ENCODE measurements at places on chromosomes 11 and 22. TPM values are rescaled to one million over a fixed set of nuclear protein-coding genes. Genes with fewer than 3 reads are reported as not detected.
A peak's percentile ranks its signal among the peaks of the same experiment; 100 is the strongest.

The TBX1 gene
- 10.2 TPM for total RNA-seq

The PHOX2A gene
- total RNA-seq, result not detected

The RFPL3 gene
- not detected for total RNA-seq

The INPP5J gene
- total RNA-seq, result 4.7 TPM

The TEX12 gene
- total RNA-seq, result 1.7 TPM

The TREH gene
- not detected for total RNA-seq

The CCDC89 gene
- not detected for total RNA-seq

The THRSP gene
- total RNA-seq, result not detected

The KRTAP5-1 gene
- total RNA-seq, result not detected

The OPCML gene
- 1.9 TPM for total RNA-seq

The MYRF gene
- 106 TPM for total RNA-seq

The SYCE3 gene
- not detected for total RNA-seq

The P4HA3 gene
- 1.9 TPM for total RNA-seq

The GRM5 gene
- under 0.01 TPM for total RNA-seq

DNA sequence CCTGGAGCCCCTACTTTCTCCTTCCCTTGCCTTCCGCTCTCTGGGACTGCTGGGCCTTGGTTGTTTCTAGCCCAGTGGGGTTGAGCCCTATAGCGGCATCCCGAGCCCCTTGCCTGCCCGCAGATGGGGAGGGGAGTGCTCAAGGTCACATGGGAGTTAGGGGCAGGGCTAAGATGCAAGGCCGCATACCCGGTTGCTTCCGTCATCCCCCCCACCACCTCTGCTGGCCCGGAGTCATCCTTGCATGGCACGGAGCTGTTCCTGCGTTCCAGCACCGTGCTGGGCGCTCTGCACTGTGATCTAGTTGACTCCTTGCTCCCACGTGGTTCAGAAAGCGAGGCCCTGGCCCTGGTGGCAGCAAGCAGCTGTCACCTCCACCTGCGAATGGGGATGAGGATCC is 18.0 kb downstream of the FLRT1 start:
- DNase-seq, result no peak

GRCh38 chr11:88704485-88704884 is 361.3 kb downstream of the GRM5 start:
- no peak for DNase-seq

DNA sequence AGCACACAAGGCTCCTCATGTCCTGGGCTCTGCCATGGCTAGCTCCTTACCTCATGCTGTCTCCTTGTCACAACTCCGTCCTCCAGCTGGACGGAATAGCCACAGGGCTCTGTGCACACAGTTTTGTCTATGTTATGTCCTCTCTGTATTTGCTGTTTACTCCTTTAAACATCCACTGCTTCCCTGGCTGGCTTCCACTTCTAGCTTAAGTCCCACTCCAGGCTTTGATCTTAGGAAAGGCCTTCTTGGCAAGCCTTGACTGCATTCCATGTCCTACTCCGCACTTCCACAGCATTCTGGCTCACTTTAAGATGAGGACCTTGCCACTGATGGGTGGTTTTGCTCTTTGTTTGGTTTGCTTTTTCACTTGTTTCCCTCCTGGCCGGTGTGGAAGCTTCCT is 22.9 kb upstream of the ROBO3 start:
- no peak for DNase-seq

- DNase-seq, result peak; percentile 79
Measured at GRCh38 chr22:45577746-45578523, 75.3 kb downstream of the FBLN1 start.

GRCh38 chr11:75896843-75897419 is 81.9 kb downstream of the UVRAG start:
- no peak for DNase-seq

GRCh38 chr22:31871480-31871879 is 72.9 kb upstream of the YWHAH start:
- DNase-seq, result no peak

DNA sequence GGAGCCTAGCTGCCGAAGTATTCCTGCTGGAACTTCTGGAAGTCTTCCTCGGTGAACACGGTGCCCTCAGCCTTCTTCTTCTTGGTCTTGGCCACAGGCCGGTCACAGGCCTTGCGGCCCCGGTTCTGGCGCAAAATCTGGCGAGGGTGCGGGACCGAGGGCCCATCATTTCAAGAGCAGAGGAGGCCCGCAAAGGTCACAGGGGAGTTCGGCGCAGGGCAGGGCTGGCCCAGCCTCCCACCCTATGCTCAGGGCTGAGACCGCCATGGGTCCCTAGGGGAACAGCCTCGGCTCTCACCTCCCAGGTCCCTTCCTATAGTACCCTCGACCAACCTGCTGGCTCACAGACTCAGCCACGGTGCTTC is 3.1 kb downstream of the RPS19BP1 start:
- no peak for DNase-seq

GRCh38 chr11:71548120-71548519 is at the start of gene KRTAP5-9:
TSS of gene KRTAP5-9 (plus strand) at chr11:71548420. CDS start at chr11:71548658, 238 bp downstream.
- DNase-seq, result no peak

GRCh38 chr11:130452176-130452575 is 3.7 kb downstream of the ADAMTS15 start:
- DNase-seq, result no peak

GRCh38 chr11:91866642-91867041 is 358.0 kb upstream of the FAT3 start:
- DNase-seq, result no peak

- DNase-seq, result no peak
Measured at GRCh38 chr11:36741515-36741914, 143.5 kb upstream of the RAG2 start.

DNA sequence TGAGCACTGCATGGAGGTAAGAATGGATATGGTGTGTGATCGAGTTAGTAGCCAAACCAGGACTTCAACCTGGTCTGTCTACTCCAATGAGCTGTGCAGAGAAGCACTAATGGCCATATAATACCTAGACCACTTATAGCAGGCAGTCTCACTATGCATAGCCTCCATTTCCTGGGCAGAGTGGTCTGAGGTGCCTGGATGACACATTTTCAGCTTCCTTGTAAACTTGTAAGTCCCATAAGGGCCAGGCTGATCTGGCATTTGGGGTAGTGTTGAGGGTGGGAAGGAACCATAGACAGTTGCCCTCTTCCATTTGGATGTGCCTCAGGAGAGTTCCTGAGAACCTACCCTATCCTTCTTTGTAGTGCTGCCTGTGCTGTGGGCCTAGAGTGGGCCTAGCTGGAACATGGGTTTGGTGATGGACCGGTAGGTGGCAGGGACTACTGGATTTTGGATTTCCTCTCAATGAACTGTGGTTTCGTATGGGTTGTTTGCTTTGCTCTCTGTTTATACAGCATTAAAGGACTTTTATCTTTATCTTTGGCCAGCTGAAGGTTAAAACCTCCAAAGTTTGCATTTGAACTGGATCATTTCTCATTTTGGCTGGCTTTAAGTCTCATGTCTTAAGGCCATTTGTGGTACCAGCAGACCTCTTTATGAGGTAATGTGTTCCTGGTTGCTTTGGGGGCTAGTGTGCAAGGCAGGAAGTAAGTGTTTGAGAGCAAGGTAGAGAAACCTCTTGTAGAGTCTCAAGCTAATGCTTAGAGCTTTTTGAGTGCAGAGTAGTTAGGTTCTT is 86.9 kb downstream of the STIM1 start:
- no peak for DNase-seq

DNA sequence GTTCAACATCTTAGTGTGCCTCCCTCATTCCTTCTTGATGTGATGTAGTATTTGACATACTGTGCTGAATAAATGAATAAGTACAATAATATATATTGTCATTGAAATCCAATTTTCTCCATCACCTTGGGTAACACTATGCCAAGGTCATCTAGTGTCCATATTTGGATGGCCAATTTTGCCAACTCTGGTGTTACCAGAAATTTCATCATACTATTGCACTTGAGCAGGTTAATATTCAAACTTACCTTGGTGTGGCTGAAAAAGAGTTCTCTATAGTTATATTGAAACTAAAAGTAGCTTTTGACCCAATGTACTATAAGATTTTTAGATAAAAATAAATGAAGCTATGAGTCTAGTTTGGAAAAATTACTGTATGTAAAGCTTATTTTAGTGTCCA is 98.2 kb upstream of the SLC6A5 start:
- DNase-seq, result no peak

- DNase-seq, result no peak
Measured at GRCh38 chr11:76248210-76248609, 41.9 kb upstream of the WNT11 start.

GRCh38 chr11:28628412-28628811 is 520.2 kb downstream of the METTL15 start:
- no peak for DNase-seq

GRCh38 chr11:111819161-111819828 is 52.1 kb downstream of the ALG9 start:
- DNase-seq, result peak; percentile 41

DNA sequence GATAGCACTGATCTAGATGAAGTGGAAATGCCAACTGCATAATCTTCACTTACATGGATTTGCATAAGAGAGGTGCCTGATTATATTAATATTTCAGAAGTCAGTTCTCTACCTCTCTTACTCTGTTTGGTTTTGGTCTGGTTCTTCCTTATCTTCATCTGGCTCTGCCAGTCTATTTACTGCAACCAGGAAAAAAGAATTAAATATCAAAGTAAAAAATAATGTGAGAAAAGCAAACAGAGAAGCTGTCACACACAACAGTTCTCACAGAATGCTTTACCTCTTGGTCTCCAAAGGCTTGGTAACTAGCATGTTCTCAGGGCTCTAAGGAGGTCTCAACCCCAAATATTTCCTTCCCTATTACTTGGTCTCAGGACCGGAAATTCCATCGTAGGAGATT is 6.7 kb downstream of the VSIG10L2 start:
- DNase-seq, result no peak

- no peak for DNase-seq
Measured at GRCh38 chr11:11230802-11231562, 122.1 kb downstream of the CSNK2A3 start.

GRCh38 chr11:88484873-88485621 is 147.5 kb upstream of the CTSC start:
- DNase-seq, result no peak

GRCh38 chr11:72702096-72702495 is 27.9 kb upstream of the PDE2A start:
- DNase-seq, result no peak

DNA sequence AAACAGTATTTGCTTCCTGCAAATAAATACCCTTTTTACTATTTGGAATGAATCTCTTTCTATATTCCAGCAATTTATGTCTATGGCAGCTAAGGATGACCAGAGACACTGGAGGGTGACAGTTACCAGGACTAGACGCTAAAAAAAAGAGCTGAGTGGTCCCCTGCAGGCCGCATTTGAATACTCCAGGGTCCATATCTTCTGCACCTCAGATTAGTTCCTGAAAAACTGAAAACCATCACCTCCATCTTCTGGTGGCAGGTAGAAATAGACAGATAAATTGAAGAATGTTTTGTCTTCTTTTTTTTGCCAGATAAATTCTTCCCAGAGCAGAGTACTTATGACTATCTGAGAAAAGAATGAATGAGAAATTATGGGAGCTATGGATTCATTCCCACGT is 145.6 kb downstream of the CSNK2A3 start:
- no peak for DNase-seq

DNA sequence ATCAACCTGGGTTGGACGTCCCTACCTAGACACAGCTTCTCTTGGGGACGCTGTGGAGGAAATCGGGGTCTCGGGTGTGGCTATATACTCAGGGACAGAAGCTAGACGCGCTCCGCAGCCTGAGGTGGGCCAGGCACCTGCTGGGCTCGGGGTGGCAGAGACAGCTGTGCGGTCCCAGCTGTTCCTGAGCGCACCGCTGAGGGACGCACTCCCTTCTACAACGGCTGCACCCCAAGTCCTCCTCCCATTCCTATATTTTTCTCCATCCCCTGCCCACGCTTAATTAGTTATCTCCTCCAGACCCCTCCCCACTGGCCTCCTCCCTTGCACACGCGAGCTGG is 188 bp upstream of the MTNR1B start:
- DNase-seq, result no peak

GRCh38 chr22:50460938-50461337 is 13.9 kb downstream of the SBF1 start:
- no peak for DNase-seq

DNA sequence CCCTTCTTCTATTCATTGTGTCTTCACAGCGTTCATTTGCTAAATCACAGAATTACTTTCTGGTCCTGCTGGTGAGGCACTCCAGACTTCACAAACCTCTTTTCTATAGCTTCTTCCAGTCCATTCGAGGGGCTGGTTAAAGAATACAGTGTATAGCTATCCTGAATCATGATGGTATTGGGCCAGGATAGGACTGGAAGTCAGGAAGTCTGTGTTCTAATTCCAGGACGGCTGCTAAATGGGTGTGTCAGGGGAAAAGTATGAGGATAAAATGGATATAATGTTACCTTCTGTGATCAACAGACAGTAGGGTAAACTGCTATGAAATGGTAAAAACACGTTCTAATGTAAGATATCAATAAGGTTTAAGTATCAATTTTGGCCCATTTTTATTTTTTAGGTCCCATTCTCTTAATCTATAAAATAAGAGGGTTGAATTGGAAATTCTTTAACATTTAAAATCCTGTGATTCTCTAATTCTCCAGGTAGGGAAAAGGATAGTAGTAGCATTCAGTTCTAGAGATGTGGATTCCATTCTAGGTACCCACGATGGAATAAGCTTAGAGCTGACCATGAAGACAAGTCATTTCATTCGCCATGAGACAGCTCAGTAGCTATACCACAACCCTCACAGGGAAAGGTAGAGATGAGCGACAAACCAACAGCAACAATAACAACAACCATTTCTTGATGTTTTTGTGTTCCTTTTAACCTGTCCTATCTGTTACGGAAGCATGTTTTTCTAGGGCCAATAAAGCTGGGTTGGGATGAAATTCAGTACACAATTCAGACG is 96.1 kb downstream of the SLC1A2 start:
- DNase-seq, result no peak

GRCh38 chr11:12717851-12718291 is 43.6 kb downstream of the TEAD1 start:
- DNase-seq, result no peak

GRCh38 chr22:35209203-35209602 is 48.1 kb upstream of the HMGXB4 start:
- no peak for DNase-seq

- peak; percentile 22 for DNase-seq
Measured at GRCh38 chr22:21866833-21867527, 465 bp downstream of the MAPK1 start.

DNA sequence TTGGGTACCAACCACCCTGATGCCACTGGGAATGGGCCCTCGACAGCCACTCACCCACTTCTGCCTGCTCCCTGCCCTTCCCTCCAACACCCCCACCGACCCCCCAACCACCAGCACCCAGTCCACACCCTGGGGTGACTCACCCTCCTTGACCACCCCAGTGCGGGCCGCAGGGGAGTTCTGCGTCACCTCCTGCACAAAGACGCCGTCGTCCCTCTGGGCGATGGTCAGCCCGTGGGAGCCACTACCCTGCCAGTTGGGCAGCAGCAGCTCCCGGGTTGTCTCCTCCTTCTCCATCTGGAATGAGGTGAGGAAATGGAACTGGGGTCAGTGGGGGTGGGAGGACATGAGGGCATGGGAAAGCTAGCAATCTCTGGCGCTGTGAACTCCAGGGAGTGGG is 10.8 kb downstream of the AHNAK start:
- no peak for DNase-seq
